Vagina (tissue), 2 donors: ENCODE measurements at places on chromosomes 6 and 20.

DNA sequence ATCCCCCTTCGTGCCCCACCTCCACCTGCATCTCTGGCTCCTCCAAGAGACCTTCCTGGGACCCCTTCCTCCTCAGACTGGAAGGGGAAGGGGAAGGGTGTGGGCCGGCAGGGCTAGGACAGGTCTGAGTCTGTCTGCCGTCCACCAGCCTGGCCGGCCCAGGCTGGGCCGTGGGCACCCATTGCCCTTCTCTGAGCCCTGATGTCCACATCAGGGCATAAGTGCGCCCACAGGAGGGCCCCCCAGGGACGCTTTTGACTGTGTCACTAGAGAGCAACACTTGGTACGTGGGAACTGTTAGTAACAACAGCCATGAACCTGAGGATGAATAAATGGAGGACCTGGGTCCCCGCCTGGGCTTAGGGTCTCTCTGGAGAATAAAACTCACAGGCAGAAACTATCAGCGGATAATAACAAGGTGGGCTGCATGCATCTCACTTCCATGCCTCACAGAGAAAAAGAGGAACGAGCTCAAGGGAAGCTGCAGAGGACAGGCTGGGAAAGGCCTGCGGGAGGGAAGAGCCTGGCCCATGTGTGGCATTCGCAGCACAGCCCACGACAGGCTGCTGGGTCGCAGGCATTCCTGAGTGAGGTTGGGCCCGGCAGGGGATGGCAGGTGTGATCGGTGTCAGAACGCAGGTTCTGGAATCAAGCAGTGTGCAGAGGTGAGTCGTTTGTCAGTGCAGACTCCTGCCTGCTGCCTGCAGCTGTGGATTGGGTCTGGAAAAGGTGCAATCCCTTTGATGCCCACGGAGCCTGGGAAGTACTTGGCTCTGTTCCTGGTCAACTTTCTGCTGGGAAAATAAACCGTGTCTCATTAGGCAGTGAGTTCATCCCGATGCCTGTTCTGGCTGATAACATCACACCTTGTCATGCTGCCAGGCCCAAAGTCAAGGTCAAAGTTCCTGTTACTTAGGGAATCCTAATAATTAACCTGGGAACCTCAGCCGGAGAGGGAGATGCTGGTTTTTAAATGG, 60.9 kb downstream of the BCAS4 start:
- no peak for DNase-seq

DNA sequence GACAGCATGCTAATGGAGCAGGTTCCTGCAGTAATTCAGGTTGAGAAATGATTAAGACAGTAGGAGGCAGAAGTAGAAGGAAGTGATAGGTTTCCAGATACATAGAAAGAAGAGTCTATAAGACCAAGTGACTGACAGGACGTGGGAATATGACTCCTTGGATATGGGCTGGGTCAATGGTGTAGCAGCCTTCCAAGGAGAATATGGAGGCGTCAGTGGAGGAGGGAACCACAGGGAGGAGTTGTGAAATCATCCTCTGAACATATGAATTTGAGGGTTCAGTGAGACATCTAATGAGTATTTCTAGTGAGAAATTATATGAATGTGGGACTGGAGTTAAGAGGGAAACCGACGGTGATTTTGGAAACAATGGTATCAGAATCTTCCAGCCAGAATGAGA, 43.3 kb downstream of the NUDT3 start:
- no peak for DNase-seq

DNA sequence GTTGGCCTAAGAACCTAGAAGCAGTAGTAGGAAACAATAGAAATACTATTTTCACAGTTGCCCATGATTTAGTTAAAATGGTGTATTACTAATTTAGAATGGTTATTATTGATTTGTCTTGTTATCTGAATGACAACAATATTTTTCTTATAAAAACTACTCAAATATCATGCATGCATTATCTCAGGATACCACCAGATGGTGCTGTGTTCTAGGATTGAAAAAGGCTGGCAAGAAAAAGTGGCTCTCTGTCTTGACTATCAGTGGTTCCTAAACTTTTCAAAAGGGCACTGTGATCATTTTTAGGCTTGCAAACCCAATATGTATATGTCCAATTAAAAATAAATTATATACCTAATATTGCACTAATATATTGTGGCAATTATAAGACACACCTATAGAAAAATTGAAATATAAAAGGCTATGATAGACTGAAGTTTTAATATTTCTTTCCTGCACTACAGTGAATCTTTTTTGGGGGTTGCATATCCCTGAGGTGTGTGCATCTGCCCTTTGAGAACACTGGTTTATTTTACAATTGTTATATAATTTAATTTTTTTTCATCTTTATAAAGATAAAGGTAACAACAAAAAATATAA, 131.7 kb upstream of the MLIP start:
- no peak for DNase-seq

DNA sequence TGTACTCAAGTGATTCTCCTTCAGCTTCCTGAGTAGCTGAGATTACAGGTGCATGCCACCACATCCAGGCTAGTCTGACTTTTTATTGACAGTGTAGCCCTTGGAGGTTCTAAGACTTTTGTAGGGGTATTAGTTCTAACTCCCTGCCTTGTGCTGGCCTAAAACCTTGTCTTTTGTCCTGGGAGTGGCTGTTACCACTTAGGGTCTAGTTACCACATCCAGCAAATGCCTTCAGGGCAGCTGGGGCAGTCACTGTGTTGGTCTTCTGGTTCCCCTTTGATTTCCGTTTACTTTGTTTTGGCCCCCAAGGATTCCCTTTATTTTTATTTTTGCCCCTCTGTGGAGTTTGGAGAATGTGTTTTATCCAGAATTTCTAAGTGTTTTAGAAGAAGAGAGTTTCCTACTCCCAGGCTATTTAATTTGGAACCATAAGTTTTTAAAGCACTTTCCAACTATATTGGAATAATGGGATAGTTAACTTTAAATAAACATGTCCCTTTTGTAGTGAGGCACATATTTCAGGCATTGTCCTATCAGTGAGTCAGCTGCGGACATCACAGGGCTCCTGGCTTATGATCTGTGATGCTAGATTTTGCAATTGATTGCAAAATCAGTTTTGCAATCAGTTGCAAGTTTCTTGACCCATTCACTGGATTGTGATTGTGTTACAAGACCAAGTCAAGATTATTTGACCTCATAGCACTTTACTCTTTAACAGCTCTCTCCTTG, 25.0 kb downstream of the IL22RA2 start:
- DNase-seq, result no peak

- DNase-seq, result no peak
Observed at GRCh38 chr20:11111191-11111590, 437.4 kb upstream of the JAG1 start.
